ENCODE measurements at places on chromosomes 2 and 18. TPM values are rescaled to one million over a fixed set of nuclear protein-coding genes. Genes with fewer than 3 reads are reported as not detected.

GTF2A1L gene
- not detected for total RNA-seq

MDH1 gene
- 1,481 TPM for total RNA-seq

ANKRD30BL gene
- total RNA-seq: not detected

STK36 gene
- total RNA-seq: 7.4 TPM

GRCh38 chr18:456361-457139, 44.0 kb downstream of the COLEC12 start:
- peak; percentile 56 for DNase-seq

DNA sequence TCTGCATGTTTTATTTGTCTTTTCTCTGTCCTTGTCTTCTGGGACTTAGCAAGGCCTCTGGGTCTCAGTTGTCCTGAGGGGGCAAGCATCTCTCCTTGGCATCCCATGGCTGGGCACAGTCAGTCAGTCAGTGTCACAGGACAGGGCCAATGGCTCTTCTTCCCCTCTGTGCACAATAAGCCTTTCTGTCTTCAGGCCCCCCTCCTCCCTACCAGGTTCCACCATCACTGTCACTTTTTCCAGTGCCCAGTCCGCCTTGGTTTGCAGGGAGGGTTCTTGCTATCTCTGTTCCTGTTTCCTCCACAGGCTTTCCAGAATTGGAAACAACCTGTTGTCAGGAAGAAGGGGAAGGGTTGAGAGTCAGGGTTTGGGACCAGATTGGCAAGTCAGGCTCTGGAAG, 1.7 kb upstream of the VAMP5 start:
- DNase-seq: no peak

DNA sequence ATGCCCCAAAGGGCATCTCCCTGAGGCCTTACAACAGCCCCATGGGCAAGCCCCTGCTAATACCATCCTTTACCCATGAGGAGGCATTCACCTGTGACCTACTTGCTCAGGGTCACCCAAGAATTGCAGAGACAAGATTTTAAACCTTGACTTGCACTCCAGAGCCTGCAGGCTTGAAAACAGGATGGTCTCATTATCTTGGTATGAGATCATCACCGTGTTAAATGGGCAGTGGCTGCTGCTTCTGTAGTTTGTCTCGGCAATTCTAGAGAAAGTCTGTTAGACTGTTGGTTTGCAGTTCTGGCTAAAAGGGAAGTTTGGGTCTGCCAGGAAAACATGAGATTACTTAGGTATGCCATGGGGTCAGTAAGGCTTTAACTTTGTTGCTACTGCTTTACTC, 698.9 kb downstream of the GALR1 start:
- DNase-seq: no peak

DNA sequence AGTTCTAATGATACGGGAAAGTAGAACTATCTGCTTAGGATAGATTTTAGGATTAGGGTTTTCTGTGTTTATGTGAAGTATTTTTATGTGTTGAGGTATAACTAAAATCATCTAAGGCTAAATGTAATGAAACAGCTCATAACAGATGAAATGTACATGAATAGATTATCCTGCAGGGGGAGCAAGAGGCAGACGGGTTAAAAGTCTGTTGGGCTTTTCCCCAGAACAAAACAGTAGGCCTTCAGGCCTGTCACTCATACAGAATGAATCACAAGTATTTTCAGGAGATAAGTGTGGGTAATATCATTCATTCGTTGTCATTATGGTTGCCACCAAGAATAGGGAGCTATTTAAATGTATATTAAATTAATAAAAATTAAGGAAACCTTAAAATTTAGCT, 107.9 kb upstream of the IL1R2 start:
- DNase-seq: no peak

GRCh38 chr2:120864981-120865380, 129.3 kb downstream of the GLI2 start:
- DNase-seq: no peak

DNA sequence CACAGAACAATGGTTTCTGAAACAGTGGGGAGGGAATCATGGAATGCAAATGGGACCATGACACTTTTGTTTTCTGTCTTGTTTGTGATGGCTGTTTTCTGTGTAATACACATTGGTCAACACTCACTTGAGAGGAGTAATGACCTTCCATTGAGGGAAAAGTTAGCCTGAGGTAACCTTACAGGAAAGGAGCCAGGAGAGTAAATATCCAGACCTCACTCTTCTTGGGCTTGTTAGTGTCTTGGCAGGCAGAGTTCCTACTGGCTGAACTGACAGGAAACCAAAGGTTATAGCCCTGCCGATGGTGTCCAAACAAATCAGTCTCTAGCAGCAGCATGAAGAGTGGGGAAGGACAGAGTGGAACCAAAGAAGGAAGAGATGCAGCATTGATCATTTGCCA, 17.2 kb upstream of the RPRM start:
- no peak for DNase-seq

- DNase-seq: no peak
These were observed 512.7 kb upstream of the CDH2 start for GRCh38 chr18:28689588-28689987.

DNA sequence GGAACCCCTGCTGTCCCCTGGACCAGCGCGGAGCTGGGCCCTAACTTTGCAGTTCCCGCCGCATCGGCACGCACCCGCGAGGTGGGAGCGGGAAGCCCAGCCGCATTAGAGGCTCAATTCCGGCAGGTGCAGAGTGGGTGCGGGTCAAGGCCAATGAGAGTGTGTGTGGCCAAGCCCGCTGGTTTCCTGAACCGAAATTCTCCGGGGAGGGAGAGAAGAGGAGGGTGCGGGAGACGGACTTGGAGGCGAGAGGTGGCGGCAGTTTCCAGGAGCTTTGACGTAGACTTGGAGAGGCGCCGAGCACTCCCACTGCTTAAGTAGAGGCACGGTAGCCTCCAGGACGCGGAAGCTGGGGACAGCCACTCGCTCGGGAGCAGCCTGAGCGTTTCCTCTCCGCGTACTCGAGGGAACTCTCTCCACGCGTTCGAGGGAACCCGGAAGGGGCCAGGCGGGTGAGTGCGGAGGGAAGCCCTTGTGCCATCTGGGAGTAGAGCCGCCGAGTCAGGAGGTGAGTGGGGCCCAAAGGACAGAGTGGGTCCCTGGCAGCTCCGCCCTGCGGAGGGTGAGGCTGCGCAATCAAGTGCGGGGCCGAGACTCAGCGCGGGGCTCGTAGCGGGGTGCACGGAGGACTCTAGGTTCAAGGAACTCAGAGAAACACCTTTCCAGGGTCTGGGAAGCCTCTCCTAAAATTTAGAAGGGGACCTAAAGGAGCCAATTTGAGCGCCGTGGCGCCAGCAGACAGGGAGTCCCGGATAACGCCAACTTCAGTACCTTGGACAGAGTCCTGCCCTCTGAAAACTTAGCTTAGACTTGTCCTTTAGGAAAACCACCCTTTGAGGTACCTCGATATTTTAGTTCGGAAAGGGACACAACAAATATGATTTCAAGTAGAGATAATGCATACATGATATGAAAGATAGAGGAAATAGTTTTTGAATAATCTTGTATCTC, at the start of gene FAM237A:
FAM237A (plus strand) TSS at position 413 of the 951 bp plus-strand sequence. CDS start 1,750 bp downstream, outside the sequence.
- no peak for DNase-seq

GRCh38 chr2:135603543-135603942, 72.3 kb downstream of the R3HDM1 start:
- no peak for DNase-seq

DNA sequence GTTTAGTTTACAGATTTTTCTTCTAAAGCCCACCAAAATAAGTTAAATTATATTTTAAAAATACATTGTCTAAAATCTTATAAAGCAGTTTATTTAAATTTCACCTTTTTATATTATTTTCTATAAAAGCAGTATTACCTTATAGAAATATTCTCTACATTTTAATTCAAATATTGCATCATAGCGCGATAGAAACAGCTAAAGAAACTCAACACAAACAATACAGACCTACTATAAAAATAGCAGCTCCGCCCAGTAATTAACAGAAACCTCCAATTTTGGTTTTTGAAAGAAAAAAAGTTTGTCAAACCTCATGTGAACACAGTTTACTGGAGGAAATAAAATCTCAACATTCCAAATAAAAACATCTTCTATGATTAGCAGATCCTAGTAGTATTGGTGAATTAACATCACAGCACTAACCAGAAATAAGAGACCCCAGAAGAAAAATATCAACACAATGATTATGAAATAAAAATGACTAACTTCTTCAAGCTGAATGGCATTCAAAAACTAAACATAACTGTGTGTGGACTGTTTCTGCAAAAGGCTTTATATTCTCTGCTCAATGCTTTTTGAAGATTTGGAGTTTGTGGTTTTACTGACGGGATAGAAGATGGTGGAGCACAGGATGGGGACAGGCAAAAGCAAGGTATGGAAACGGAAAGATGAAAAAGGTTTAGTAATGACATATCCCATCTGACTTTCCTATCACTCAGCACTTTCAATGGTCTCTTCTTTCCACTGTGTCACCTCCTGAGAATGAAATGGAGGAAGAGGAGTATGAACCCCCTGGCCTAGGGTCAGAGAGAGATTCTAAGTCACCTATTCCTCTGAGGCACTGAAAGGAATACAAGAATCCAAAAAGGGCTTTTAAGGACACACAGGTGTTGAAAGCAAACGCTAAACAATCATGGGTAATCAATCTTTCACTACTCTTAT, 17.5 kb downstream of the MAP4K3 start:
- no peak for DNase-seq

GRCh38 chr2:181462033-181462432, 4.8 kb downstream of the ITGA4 start:
- no peak for DNase-seq

Data from left ventricle myocardium inferior (tissue), 1 donor.